ENCODE measurements at places on chromosomes 11 and 22.

DNA sequence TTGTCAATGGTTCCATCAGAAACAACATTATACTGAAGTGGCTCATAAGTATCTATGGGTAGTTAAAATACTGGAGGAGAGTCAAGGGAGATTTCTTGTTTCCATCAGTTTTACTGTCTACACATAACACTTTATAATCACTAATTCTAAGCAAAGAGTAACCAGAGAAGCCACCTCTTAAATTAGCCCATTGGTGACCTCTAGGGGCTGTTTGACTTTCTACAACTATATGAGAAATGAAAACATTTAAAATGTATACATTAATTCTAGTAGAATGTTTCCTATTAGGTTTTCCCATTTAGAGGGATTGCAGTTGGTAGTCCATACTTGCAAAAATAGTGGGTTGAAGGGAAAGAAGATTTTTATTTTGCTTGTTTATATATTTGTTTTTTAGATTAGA is 504.3 kb downstream of the FAM181B start:
- no peak for DNase-seq

- no peak for DNase-seq
Measured at GRCh38 chr11:79080551-79080950, 360.3 kb downstream of the TENM4 start.

GRCh38 chr11:85822814-85823213 is 11.9 kb upstream of the SYTL2 start:
- no peak for DNase-seq

GRCh38 chr22:48444320-48445112 is 1383.2 kb downstream of the BRD1 start:
- no peak for DNase-seq

GRCh38 chr11:59899532-59899931 is 20.9 kb downstream of the OOSP3 start:
- DNase-seq = no peak

GRCh38 chr11:829847-830294 is 2.2 kb downstream of the CRACR2B start:
- DNase-seq = no peak

DNA sequence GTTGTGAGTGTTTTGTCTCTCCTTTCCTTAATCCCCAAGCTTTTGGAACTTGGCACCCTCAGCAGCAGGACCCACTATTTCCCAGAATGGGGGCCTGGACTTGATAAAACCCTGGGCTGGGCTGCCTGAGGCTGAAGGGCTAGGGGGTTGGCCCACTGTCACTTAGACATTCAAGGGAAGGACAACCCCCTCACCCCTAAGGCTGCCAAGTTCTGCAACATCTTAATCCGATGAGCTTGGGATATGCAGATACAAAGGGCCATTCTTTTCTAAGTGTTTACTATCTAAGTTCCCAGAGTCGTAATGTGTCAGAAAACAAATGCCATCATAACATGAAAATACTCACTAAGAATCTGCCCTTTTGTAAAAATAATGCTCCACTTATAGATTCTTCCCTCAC is 42.9 kb downstream of the IRAG1 start:
- DNase-seq = no peak

- no peak for DNase-seq
Measured at GRCh38 chr11:77661670-77662069, 24.1 kb upstream of the CLNS1A start.

DNA sequence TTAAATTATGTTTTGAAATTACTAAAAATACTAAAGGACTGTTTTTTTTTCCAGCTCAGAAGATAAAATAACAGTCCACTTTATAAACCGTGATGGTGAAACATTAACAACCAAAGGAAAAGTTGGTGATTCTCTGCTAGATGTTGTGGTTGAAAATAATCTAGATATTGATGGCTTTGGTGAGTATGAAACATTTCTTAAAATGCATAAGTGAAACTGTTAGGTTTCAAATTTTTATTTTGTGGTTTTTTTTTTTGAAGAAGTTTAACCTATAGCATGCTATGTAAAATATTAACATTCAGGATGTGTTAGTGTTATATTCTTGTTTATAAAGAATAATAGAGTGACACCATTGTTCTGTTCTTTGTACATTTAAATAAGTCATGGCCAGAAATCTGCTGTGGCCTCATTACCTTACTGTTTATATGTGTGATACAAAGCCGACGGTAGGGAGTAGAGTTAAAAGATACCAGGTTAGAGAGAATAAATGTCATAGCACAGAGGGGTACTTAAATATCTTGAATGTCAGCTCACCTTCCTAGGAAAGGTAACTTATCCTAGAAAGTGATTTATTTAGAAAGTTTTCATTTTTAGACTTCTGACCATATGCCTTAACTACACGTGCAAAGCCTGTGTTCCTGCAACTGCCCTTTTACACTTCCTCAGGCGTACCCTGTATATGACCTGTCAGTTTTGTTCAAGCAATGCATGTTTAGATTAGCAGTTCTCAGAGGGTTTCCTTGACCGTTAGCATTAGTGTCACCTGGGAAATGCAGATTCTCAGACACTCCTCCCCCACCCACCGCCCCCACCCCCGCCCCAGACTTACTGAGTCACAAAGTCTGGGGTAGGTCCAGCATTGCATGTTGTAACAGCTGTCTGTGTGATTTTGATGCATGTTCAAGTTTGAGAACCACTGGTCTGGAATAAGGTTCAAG is 6.3 kb downstream of the FDX1 start:
- DNase-seq = no peak

DNA sequence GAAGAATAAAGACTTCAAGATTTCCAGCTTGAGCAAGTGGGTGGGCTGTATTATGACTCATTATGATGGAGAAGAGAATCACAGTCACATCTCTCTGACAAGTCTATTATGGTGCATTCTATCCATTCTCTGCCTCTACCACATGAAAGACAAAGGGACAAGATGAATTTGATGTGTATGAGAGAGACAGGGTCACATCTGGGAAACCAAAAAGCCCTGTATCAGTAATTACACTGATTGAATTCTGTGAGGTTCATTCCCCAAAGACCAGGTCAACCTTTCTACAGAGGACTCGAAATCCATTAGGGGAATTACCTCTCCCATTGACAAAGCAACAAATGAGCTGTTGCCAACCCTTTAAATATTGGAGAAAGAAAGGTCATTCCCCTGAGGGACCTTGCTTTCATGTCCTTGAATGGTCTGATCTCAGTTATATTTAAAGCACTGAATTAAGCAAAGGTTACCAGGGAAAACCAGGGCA is 109.6 kb downstream of the USP35 start:
- no peak for DNase-seq

All from activated CD4-positive, alpha-beta T cell treated with anti-CD3 and anti-CD28 coated beads, Interleukin-2, amount 50 U/mL, for 24 hours (primary cell).